Stimulated activated CD4-positive, alpha-beta T cell treated with anti-CD3 and anti-CD28 coated beads, Interleukin-15, amount 100 ng/mL, for 1 hour (primary cell): ENCODE measurements at places on chromosomes 7 and 10.
A peak's percentile ranks its signal among the peaks of the same experiment; 100 is the strongest.

GRCh38 chr10:74282848-74283210 is 131.8 kb downstream of the ADK start:
- no peak for DNase-seq

DNA sequence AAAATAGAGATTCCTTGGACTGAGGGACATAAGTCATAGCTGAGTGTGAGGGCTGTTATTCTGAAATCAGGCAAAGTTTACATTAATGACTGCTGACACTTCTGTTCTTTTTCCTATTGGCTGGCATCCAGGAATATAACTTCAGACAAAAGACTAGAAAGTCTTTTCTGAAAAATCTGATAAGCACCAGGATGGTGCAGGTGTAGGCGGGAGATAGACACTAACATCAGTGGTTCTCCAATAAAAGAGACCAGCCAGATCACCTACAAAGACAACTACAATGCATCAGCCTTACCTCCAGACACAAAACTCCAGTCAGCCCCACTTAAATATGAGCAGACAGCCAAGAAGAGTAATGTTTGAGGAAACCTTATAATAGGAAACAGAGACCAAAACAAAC is 168.3 kb upstream of the LRGUK start:
- no peak for DNase-seq

DNA sequence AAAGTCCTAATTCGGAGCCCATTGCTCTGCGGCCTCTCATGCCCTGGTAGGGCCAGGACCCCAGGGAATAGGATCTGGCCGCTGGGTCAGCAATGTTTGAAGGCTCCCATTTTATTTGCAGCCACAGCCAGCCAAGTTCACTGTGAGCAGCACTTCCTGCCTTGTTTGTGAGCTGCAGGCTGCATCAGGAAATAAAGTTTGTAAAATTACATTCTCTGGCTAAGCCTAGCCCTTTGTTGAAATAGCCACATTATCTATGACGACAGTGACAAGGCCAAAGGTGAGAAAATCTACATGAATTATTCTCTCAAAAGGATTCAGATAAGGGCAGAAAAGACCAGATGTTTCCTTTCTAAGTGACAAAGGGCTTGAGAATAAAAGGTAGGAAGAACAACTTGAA is 23.7 kb upstream of the ITGB1 start:
- DNase-seq = no peak

GRCh38 chr7:150404805-150405583 is 25.9 kb downstream of the ZNF775 start:
- DNase-seq = peak; percentile 51

DNA sequence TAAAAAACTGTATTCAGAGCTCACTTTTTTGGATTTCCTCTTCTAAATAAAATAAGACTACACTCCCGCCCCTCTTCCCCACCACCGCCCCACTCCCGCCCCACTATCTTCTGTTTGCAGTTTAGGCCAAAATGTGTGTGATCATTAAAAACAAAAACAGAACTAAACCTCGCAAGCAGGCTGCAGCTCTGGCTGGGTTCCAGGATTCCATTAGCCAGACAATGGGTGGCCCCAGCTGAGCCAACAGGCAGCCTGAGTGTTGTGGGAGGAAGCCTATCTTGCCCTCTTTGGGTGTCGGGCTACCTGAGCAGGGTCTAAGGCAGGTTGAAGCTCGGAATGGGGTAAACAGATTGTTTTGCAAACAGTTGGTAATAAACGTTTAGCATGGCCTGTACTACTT is 41.7 kb downstream of the ARL4A start:
- no peak for DNase-seq

GRCh38 chr10:34979938-34980337 is 110.2 kb downstream of the CUL2 start:
- no peak for DNase-seq

DNA sequence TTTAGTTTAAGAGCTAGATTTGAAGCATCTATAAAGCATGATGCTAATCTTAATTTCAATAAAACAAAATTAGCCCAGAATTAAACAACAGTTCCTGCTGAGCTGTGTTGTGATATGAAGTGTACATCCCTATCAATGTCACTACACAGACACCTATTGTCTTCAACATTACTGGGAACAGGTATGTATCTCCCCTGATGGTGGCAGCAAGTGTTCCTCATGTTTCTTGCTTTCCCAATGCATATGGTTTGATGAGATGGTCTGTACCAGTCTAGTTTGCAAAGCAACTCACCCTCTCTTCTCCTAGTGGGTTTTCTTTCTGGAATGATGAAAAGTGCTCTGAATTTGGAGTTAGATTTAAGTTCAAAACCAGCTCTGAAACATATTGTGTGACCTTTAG is 38.1 kb downstream of the TSPAN12 start:
- no peak for DNase-seq

- no peak for DNase-seq
These were observed 6.6 kb downstream of the PGAM2 start for GRCh38 chr7:44058759-44059218.

DNA sequence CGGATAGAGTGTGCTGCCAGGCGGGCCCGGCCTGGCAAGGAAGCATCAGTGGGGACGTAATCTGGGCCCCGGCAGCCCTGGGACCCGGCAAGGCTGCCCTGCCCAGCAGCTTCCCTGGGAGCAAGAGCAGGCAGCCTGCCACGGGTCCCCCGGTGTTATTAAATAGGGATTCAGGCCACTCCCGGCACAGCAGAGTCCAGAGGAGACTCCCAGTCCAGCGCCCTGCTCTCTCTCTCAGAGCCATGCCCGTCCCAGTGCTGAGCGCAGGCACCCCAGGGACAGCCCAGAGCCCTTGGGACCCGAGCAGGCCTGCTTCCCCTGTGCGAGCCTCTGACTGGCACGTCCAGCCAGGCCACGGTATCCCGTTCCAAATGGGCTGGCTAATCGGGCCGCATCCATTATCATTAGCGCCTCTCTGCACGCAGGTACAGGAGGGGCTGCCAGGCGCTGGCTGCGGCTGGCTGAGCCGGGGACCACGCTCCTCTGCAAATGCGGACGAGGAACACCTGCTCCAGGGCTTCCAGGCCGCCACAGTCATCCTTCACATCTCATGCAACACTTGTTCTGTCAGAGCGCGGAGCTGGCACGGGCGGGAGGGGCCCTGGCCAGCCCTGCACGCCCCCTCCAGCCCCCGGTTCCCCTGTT is 344.2 kb upstream of the MKI67 start:
- no peak for DNase-seq

DNA sequence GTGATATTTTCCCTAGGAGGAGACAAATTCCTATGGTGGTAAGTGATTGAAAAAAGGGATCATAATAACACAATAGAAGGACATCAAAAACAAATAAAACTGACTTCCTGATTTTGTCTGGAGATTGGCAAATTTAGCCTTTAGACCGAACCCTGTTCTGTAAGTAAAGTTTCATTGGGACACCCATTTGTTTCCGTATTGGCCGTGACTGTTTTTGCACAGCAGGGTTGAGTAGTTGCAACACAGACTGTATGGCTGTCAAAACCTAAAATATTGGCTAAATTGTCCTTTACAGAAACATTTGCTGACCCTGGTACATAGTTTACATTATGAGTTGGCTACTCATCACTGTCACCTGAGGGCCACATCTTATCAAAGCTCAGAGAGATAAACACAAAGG is 168.6 kb downstream of the PRKCQ start:
- DNase-seq = no peak

DNA sequence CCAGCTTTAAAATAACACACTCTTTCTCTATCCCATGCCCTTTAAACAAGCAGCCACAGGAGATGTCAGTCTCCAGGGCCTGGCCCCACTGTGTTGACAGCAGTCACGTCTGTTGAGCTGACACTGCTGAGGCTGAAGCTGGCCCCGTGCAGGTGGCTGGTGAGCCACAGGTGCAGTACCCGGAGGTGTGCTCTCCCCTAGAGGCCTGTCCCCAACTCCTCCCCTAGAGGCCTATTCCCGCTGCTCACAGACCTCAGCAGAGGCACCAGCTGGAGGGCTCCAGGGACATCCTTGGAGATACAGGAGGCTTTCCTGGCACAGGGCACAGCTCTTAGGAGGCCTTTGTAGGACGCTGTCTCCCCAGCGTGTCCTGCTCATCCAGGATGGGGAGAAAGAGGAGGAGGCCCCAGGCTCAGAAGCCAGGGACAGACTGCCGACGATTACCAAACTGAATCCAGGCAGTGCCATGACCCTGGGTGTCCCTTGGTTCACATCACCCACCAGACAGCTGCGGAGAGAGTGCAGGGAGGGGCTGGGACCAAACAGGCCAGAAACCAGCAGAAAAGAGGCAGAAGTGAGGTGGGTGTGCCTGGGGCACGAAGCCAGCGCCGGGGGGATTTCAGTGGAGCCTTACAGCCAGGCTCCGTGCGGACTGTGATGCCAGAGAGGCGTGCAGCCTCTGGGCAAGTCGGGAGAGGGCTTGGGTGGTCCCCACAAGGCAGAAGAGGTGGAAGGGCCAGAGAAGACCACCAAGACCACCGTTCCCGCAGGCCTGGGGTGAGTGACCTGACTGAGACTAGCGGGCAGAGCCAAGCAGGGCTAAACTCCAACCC is 18.5 kb upstream of the TTYH3 start:
- no peak for DNase-seq

DNA sequence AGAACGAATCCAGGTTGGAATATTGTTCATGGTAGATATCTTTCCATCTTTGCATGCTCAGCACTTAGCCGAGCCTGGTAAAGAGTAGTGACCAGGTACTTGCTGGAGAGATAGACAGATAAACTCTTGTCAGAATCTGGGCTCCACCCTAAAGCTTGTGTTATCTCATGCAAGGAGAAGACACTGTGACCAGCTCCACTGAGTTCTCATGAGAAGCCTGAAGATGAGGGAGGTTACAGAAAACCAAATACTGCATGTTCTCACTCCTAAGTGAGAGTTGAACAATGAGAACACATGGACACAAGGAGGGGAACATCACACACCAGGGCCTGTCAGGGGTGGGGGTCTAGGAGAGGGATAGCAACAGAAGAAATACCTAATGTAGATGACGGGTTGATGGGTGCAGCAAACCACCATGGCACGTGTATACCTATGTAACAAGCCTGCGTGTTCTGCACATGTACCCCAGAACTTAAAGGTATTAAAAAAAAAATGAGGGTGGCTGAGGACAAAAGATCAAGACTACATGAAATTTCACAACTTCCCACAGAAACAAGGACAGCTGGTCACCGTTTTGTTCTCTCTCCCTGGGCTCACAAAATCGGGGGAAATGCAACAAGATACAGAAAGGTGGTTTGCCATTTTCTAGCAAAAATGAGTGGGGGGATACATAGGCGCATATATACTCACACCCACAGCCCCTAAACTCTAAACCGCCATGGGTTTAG is 17.4 kb downstream of the DLG5 start:
- no peak for DNase-seq

DNA sequence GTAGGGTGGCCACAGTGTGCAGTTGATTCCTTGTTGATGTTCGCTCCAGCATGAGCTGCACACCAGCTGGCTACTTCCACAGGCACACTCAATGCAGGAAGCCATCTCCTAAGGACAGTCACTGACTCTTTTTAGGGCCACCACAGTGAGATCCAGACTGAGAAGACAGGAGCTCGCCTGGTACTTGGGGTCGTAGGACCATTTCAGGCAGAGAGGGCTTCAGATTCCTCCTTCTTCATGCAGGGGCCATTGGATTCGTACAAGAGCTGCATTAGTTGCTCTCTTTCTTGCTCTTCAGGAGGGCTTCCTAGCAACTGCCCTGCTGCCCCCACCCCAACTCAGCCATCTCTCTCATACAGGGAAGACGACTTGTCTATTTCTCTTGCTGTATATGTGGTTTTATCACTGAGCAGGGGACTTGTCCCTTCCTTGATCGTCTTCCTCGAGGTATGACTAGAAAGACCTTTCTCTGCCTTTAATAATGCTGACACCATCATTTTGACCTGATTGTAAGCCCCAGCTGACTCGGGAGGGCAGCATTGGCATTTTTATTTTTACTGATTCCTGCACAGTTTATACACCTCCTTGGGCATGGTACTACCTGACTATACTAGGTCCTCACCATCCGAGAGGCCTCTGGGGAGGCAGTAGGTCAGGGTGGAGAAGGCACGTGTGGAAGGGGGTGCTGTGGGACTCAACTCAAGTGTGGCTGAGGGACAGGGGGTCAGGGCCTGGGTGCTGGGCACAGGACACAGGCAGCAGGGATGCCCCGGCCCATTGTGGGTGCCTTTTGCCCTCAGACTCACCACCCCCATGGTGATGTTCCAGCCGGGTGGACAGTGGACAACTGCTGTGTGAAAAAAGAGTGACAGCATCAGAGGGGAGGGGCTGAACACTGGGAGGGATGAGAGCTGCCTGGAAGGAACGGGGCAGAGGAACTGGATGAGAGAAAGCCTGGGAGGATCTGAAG is 136.7 kb upstream of the ZNF746 start:
- no peak for DNase-seq

- DNase-seq = no peak
These were observed 257.3 kb downstream of the TRIL start for GRCh38 chr7:28700790-28701203.

DNA sequence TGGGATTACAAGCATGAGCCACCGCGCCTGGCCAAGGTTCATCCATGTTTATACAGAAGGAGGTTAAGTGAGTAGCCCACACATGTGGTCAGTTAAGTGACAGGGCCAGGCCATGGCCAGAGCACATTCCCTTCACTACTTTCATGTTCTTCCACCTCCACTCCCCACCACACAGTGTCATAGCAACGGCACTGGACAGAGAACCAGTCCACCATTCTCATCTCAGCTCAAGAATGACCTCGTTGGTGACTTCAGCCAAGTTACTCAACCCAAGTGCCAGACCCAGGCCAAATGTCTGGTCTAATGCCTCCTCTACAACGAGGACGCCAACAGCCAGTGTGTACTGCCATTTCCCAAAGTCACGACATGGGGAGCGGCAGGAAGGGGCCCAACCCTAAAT is 62.4 kb downstream of the INHBA start:
- no peak for DNase-seq

- no peak for DNase-seq
These were observed 62.8 kb upstream of the GJD4 start for GRCh38 chr10:35542303-35542702.

DNA sequence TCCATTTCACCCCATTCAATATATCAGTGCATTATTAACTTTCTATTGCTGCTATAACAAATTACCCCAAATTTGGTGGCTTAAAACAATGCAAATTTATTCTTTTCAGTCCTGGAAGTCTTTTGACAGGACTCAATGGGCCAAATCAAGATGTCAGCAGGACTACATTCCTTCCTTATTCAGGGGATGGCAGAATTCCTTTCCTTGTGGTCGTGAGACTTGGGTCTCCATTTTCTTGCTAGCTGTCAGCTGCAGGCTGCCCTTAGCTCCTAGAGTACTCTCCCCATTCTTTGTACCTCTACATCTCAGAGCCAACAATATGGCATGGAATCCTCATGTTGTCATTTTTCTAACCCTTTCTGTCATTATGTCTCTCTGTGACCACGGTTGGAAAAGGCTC is 310.6 kb downstream of the HDAC9 start:
- no peak for DNase-seq

GRCh38 chr7:816751-817671 is 15.3 kb upstream of the SUN1 start:
- DNase-seq = peak; percentile 22

GRCh38 chr7:157406971-157407370 is 70.2 kb downstream of the DNAJB6 start:
- no peak for DNase-seq

- DNase-seq = no peak
These were observed 417.7 kb upstream of the CELF2 start for GRCh38 chr10:10600004-10600403.

- no peak for DNase-seq
These were observed 59.1 kb downstream of the ELAPOR2 start for GRCh38 chr7:87000344-87000743.
